ENCODE measurements at places on chromosomes 16 and 17. TPM values are rescaled to one million over a fixed set of nuclear protein-coding genes. Genes with fewer than 3 reads are reported as not detected.
A peak's percentile ranks its signal among the peaks of the same experiment; 100 is the strongest.

Gene KRT13
- total RNA-seq: not detected

Gene PRKCB
- total RNA-seq: 57.9 TPM

Gene ALDH3A1
- total RNA-seq: not detected

Gene EXOC3L1
- not detected for total RNA-seq

Gene TP53TG3D
- not detected for total RNA-seq

Gene CCL5
- 133 TPM for total RNA-seq

Gene SOX8
- total RNA-seq: 2.6 TPM

Gene CD300H
- total RNA-seq: not detected

Gene SDR42E1
- total RNA-seq: 4.9 TPM

DNA sequence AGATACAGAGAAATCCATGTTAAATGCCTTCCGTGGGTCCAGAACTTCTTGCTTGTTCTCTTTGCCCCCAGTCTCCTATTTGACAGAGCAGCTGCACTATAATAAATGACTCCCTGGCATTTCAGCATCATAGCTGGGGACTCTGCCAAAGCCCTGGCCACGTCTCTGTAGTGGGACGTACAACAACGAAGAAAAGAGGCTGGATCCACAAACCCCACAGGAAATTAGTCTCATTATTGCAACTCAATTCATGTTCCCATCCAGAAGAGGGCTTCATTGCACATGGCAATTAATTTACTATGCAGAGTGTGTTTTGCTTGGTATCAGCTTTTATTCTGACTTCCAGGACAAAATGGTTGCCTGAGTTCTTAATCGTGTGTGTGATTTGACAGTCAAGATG, 121.3 kb downstream of the CDH13 start:
- no peak for DNase-seq
- no peaks in the 10 kb centered on the region for H3K4me1 ChIP-seq
- peaks cover 13% of the 10 kb centered on the region for H3K27me3 ChIP-seq
- no peak overlapping the region for H3K4me3 ChIP-seq

DNA sequence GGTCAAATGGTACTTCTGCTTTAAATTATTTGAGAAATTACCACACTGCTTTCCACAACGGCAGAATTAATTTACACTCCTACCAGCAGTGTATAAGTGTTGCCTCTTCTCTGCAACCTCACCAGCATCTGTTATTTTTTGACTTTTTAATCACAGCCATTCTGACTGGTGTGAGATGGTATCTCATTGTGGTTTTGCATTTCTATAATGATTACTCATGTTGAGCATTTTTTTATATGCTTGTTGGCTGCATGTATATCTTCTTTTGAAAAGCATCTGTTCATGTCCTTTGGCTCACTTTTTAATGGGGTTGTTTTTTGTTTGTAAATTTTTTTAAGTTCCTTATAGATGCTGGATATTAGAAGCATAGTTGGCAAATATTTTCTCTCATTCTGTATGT, 446.7 kb downstream of the PMP22 start:
- H3K36me3 ChIP-seq: no peaks in the 10 kb centered on the region
- no peak overlapping the region for H3K27ac ChIP-seq
- no peak for DNase-seq
- H3K4me1 ChIP-seq: peaks cover 11% of the 10 kb centered on the region
- peaks cover 14% of the 10 kb centered on the region for H3K27me3 ChIP-seq

DNA sequence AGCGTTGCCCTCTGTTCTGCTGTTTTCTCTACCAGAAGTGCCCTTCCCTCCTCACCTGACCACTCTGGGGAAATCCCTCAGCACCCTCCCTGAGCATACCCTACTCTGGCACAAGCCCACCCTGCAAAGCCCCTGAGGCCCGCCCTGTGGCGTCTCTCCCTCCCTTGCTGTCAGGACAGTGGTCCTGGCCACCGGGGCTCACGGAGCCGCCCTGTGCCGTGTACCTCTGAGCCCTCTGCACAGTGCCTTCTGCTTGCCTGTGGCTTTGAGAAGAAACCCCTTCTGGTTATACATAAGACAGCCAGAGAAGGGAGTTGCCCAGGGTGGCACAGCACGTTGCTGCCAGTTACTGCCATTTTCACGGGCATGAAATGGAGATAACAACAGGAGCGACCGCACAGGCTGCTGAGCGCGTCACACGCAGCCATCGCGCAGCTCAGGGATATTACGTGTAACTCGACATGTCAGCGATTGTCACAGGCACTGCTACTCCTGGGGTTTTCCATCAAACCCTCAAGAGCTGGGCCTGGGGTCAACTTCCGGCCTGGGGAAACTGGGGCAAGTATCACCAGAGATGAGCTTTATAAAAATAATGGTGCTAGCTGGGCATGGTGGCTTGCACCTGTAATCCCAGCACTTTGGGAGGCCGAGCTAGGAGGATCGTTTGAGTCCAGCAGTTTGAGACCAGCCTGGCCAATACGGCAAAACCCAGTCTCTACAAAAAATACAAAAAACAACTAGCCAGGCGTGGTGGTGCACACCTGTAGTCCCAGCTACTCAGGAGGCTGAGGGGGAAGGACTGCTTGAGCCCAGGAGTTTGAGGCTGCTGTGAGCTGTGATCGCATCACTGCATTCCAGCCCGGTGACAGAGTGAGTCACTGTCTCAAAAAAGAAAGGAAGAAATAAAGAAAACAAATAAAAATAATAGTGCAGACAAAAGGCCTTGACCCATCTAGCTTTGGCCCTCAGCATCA, 14.8 kb downstream of the SCGB1C2 start:
- H3K27ac ChIP-seq: no peak overlapping the region
- no peaks in the 10 kb centered on the region for H3K27me3 ChIP-seq
- no peaks in the 10 kb centered on the region for H3K36me3 ChIP-seq
- H3K4me1 ChIP-seq: no peaks in the 10 kb centered on the region

GRCh38 chr17:40095351-40095943, 4.9 kb downstream of the NR1D1 start:
- H3K27ac ChIP-seq: peak overlapping the region; percentile 91
- H3K4me3 ChIP-seq: peak overlapping the region; percentile 88
- peaks cover 30% of the 10 kb centered on the region for H3K36me3 ChIP-seq
- peaks cover 63% of the 10 kb centered on the region for H3K4me1 ChIP-seq
- no peaks in the 10 kb centered on the region for H3K27me3 ChIP-seq
- DNase-seq: no peak

GRCh38 chr17:71725811-71726210, 395.0 kb upstream of the SOX9 start:
- H3K4me3 ChIP-seq: no peak overlapping the region
- H3K36me3 ChIP-seq: no peaks in the 10 kb centered on the region
- H3K27me3 ChIP-seq: no peaks in the 10 kb centered on the region
- H3K27ac ChIP-seq: no peak overlapping the region
- H3K4me1 ChIP-seq: no peaks in the 10 kb centered on the region

DNA sequence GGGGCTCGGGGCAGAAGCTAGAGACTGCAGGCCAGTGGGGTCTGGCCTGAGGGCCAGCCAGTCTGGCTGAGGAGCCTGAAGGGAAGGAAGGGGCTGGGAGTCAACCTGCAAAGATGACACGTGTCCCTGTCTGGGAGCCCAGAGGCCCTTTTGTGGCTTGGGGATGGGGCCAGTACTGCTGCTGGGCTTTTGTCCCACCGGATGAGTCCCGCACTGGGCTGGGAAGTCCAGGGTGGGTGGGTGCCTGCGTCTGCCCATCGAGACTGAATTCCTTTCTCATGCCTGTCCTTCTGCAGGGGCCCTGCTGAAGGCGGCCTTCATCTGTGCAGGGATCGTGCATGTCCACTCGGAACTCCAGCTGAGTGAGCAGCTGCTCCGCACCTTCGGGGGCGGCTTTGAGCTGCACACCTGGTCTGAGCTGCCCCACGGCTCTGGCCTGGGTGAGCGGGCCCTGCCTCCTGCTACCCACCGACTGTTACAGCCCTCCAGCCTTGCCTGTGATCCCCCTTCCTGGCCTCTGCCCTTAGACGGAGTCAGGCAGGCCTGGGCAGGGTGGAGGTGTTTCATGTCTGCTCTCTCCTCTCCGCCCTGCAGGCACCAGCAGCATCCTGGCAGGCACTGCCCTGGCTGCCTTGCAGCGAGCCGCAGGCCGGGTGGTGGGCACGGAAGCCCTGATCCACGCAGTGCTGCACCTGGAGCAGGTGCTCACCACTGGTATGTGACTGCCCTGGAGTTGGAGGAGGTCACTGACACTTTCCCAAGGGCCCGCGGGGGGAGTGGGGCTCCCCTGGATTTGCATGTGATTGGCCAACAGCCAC, 20.9 kb downstream of the FCSK start:
- no peak for DNase-seq
- H3K27ac ChIP-seq: no peak overlapping the region
- peaks cover 2% of the 10 kb centered on the region for H3K36me3 ChIP-seq

GRCh38 chr16:29812754-29813643, 1.0 kb downstream of the PRRT2 start:
- H3K27me3 ChIP-seq: no peaks in the 10 kb centered on the region
- peak overlapping the region; percentile 79 for H3K4me3 ChIP-seq
- no peak for DNase-seq
- H3K4me1 ChIP-seq: peaks cover 45% of the 10 kb centered on the region

DNA sequence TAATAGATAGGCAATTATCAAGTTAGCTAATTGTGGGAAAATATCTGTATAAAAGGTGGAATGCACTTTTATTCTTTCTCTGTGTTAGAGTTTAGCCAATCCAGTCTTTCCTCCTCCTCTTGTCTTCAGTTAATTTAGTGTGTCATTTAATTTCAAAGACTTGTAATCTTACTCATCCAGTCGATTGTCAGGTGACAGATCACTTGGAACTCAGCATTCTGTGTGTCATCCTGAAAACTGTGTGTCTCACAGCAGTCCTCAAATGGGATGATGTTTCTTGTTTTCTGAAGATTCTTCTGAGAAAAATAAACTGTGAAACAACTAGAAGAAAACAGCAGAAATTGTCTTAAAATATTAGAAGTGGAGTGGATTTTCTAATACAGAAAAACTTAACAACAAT, 290 bp upstream of the KRTAP4-1 start:
- no peak for DNase-seq
- H3K36me3 ChIP-seq: no peaks in the 10 kb centered on the region
- H3K4me1 ChIP-seq: no peaks in the 10 kb centered on the region
- H3K4me3 ChIP-seq: no peak overlapping the region
- no peak overlapping the region for H3K27ac ChIP-seq

DNA sequence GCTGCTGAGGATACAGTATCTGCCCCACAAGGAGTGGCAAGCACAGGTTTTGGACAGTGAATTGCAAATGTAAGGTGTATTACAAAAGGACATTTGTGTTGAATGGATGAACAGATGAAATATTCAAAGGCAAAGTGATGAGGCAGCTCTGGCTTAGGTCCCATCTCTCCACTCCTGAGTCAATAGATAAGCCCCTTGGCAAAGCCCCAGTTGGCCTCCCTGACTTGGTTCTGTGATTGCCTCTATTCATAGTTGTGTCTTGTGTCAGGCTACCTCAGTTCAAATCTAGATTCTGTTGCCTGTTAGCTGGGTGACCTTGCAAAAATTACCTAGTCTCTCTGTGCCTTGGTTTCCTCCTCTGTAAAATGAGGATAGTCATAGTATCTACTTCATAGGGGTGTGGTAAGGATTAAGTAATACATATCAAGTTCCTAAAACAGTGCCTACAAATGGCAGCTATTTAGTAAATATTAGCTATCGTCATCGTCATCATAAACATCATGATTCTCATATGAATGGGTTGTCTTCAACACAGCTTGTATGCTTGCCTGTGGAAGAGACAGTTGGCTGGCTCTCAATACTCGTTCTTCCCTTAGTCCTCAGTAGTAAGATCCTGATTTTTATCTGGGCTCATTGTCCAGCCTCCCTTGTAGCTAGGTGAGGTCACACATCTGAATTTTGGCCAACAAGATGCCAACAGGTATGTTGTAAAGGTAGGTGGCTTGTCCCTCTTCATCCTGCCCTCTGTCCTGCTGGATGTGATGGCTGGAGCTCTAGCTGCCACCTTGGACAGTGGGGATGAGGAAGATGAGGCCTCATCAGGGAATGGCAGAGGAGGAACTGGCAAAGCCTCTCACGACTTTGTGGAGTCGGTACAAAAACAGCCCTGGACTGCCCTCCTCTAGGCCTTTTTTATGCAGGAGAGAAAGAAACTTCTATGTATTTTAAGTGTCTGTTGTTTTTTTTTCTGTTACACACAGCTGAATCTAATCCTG, 2.1 kb upstream of the MFAP4 start:
- peaks cover 4% of the 10 kb centered on the region for H3K4me1 ChIP-seq
- no peak for DNase-seq
- no peak overlapping the region for H3K4me3 ChIP-seq
- no peaks in the 10 kb centered on the region for H3K27me3 ChIP-seq
- H3K27ac ChIP-seq: no peak overlapping the region

GRCh38 chr17:29210879-29211278, 30.7 kb upstream of the MYO18A start:
- DNase-seq: no peak
- no peak overlapping the region for H3K27ac ChIP-seq
- H3K27me3 ChIP-seq: no peaks in the 10 kb centered on the region
- no peaks in the 10 kb centered on the region for H3K36me3 ChIP-seq

- H3K4me1 ChIP-seq: peaks cover 5% of the 10 kb centered on the region
- no peak overlapping the region for H3K27ac ChIP-seq
- no peak overlapping the region for H3K4me3 ChIP-seq
- no peaks in the 10 kb centered on the region for H3K36me3 ChIP-seq
- no peak for DNase-seq
These were observed 33.2 kb downstream of the ACTG1 start for GRCh38 chr17:81479175-81480071.

- no peaks in the 10 kb centered on the region for H3K27me3 ChIP-seq
- no peaks in the 10 kb centered on the region for H3K36me3 ChIP-seq
- H3K27ac ChIP-seq: no peak overlapping the region
- no peaks in the 10 kb centered on the region for H3K4me1 ChIP-seq
These were observed 442.3 kb upstream of the MON1B start for GRCh38 chr16:76748461-76749348.

GRCh38 chr17:5816491-5817070, 232.3 kb upstream of the NLRP1 start:
- H3K36me3 ChIP-seq: peaks cover 3% of the 10 kb centered on the region
- H3K4me3 ChIP-seq: no peak overlapping the region
- H3K4me1 ChIP-seq: no peaks in the 10 kb centered on the region
- peaks cover 20% of the 10 kb centered on the region for H3K27me3 ChIP-seq
- no peak for DNase-seq

DNA sequence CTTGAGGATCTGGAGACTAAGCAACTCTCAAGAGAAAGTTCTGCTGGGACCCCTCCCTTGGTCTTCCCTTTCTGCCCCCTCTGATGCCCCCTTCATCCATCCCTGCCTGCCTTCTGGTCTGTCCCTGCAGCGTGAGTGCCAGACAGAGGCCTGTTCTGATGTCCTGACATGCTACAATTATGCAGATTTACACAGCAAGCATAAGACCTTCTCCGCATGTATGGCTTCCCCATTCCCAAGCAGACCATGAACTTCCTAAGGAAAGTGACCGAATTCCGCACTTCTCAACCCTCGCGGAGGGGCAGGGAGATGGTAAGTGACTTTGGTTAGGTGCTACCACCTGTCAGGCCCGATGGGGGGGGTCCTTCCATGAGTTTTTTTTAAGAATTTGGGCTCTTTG, 150.1 kb upstream of the SDK2 start:
- DNase-seq: no peak
- peaks cover 7% of the 10 kb centered on the region for H3K4me1 ChIP-seq
- peaks cover 7% of the 10 kb centered on the region for H3K27me3 ChIP-seq
- H3K36me3 ChIP-seq: no peaks in the 10 kb centered on the region
